Muscle of leg (tissue), 16 donors: ENCODE measurements at places on chromosomes 3 and 15. TPM values are rescaled to one million over a fixed set of nuclear protein-coding genes. Genes with fewer than 3 reads are reported as not detected.

Gene C3orf49
- 0.10 TPM for polyA plus RNA-seq

Gene SI
- polyA plus RNA-seq: not detected

- H3K36me3 ChIP-seq: no peaks in the 10 kb centered on the region
- H3K4me3 ChIP-seq: no peak overlapping the region
- no peaks in the 10 kb centered on the region for H3K27me3 ChIP-seq
- no peak for DNase-seq
- H3K4me1 ChIP-seq: peaks cover 24% of the 10 kb centered on the region
These were observed 53.8 kb downstream of the FAM174B start for GRCh38 chr15:92601592-92602266.

DNA sequence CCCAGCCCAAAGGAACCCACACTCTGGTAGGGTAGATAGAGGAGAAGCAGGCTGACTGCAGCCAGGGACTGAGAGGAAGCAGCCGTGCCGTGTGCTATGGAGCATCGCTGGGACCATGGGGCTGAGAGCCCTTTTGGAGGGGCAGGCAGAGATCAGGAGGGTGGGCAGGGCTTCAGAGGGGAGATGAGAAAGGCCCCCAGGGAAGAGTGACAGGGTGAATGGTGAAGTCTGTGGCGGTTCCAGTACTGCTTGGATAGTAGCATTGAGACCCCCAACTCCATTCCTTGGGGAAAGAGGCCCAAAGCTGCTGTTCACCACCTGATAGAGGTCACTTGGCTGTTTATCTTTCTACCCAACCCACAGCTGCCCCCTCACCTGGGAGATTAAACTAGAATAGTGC lies 80.0 kb upstream of the MRPS22 start:
- no peaks in the 10 kb centered on the region for H3K4me1 ChIP-seq
- DNase-seq: no peak
- no peak overlapping the region for H3K4me3 ChIP-seq

GRCh38 chr3:128911911-128912310 lies 32.5 kb downstream of the ACAD9 start:
- H3K27me3 ChIP-seq: no peaks in the 10 kb centered on the region
- peaks cover 96% of the 10 kb centered on the region for H3K36me3 ChIP-seq
- no peak for DNase-seq
- no peaks in the 10 kb centered on the region for H3K4me1 ChIP-seq

DNA sequence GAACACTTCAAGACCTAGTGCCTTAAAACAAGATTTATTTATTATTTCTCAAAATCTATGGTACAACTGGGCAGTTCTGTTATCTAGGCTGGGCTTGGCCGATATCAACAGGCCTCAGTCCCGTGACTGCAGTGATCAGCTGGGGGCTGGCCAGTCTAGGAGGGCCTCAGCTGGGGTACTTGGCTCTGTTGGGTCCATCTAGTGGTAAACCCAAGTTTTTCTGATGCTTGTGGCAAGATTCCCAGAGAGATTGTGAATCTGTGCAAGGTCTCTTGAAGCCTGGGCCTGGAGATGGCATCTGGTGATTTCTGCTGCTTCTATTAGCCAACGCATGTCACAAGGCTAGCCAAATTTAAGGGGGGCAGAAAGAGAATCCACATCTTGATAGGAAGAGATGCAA lies 482.4 kb upstream of the SGO1 start:
- H3K4me3 ChIP-seq: no peak overlapping the region
- H3K27me3 ChIP-seq: no peaks in the 10 kb centered on the region
- DNase-seq: peak; percentile 44
- H3K36me3 ChIP-seq: no peaks in the 10 kb centered on the region

GRCh38 chr3:69367586-69367985 lies 18.3 kb downstream of the FRMD4B start:
- no peak overlapping the region for H3K4me3 ChIP-seq
- no peaks in the 10 kb centered on the region for H3K36me3 ChIP-seq
- H3K27ac ChIP-seq: no peak overlapping the region
- no peaks in the 10 kb centered on the region for H3K27me3 ChIP-seq
- DNase-seq: no peak

DNA sequence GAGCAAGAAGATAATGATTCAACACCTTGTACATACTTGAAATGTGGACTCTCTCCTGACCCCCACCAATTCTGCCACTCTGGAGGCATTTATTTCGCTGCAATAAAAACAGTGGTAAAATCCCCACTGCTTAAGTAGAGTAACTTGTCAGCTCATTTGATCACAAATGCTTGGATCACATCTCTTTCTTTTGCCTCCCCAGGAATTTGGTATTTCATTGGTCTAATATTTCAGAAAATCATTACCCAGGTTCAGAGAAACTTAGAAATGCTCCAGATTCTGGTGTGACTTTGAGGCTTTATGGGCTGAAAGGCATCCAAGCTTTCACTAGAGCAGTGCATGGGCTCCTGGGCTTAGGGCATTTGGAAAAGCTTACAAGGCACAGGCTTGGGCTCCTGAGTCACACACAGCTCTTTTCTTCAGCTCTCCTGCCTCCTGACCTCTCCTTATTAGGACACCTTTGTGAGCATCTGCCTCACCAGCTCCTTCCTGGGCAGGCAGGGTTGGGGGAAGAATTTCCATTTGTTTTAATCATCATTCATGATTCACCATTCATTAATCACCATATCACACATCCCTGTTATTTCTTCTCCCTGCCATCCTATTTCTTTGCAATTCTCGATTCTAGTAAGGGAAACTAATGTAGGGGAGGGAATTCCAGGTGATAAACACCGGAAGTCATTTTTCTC lies 22.5 kb downstream of the CDCP1 start:
- H3K27ac ChIP-seq: peak overlapping the region; percentile 73
- peaks cover 27% of the 10 kb centered on the region for H3K4me1 ChIP-seq
- no peak for DNase-seq
- H3K27me3 ChIP-seq: no peaks in the 10 kb centered on the region
- H3K36me3 ChIP-seq: no peaks in the 10 kb centered on the region
- no peak overlapping the region for H3K4me3 ChIP-seq

- DNase-seq: no peak
- no peaks in the 10 kb centered on the region for H3K36me3 ChIP-seq
- peaks cover 3% of the 10 kb centered on the region for H3K4me1 ChIP-seq
- H3K27ac ChIP-seq: no peak overlapping the region
- no peak overlapping the region for H3K4me3 ChIP-seq
These were observed 184.9 kb upstream of the LPP start for GRCh38 chr3:187968883-187969580.

GRCh38 chr3:80898211-80898610 lies 863.2 kb downstream of the GBE1 start:
- no peak for DNase-seq
- H3K36me3 ChIP-seq: no peaks in the 10 kb centered on the region
- H3K4me3 ChIP-seq: no peak overlapping the region
- no peak overlapping the region for H3K27ac ChIP-seq
- H3K27me3 ChIP-seq: no peaks in the 10 kb centered on the region
- no peaks in the 10 kb centered on the region for H3K4me1 ChIP-seq
